ENCODE measurements at places on chromosomes 12 and 14. TPM values are rescaled to one million over a fixed set of nuclear protein-coding genes. Genes with fewer than 3 reads are reported as not detected.
A peak's percentile ranks its signal among the peaks of the same experiment; 100 is the strongest.

The KIF26A gene
- total RNA-seq: 1.1 TPM

DNA sequence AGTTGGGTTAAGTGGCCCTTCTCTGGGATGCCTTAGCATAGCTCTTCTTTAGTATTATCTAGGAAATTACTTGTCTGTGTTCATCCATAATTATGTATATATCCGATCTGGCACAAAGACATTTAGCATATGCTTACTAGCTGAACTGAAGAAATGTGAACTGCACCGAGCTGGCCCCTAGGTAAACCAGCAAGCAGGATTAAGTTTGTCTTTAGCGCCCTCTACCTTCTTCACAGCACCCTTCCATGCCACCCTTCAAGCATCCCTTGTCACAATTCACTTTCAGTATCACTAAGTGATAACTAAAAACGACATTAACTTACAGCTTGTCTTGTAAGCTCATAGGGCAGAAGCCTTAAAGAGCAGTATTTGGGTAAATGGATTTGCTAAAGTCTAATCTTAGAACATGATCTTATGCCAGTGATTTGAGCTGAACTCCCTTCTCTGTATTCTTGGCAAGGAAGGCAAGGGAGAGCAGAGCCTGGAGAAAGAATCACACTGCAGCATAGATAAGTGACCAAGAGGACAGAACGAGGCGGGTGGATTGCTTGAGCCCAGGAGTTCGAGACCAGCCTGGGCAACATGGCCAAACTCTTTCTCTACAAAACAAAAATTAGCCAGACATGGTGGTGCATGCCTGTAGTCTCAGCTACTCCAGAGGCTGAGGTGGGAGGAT lies 2.6 kb upstream of the HAL start:
- peak; percentile 5 for DNase-seq

The USP44 gene
- total RNA-seq: 0.27 TPM

The RFX4 gene
- total RNA-seq: not detected

The TOMM20L gene
- total RNA-seq: not detected

DNA sequence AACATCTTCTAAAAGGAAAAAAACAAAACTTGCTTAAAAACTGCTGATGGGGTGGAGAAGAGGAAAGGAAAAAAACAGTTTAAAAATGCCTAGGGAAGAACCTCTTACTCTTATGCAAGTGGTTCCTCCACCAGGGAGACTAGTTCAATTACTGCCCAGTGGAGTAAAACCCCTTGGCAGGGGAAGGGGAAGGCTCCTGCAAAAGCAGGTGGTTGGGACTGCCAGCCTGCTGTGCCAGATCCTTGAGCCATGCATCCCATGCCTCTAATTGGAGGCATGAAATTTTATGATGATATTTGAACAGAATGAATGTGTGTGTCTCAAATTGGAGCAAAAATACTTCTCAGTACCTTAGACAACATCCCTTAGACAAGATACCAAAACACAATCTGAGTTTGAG lies 118.8 kb downstream of the FSCB start:
- no peak for DNase-seq

GRCh38 chr14:29759521-29760340 lies 167.9 kb downstream of the PRKD1 start:
- DNase-seq: no peak

- no peak for DNase-seq
These were observed 172.3 kb downstream of the PPM1H start for GRCh38 chr12:62762645-62763044.

DNA sequence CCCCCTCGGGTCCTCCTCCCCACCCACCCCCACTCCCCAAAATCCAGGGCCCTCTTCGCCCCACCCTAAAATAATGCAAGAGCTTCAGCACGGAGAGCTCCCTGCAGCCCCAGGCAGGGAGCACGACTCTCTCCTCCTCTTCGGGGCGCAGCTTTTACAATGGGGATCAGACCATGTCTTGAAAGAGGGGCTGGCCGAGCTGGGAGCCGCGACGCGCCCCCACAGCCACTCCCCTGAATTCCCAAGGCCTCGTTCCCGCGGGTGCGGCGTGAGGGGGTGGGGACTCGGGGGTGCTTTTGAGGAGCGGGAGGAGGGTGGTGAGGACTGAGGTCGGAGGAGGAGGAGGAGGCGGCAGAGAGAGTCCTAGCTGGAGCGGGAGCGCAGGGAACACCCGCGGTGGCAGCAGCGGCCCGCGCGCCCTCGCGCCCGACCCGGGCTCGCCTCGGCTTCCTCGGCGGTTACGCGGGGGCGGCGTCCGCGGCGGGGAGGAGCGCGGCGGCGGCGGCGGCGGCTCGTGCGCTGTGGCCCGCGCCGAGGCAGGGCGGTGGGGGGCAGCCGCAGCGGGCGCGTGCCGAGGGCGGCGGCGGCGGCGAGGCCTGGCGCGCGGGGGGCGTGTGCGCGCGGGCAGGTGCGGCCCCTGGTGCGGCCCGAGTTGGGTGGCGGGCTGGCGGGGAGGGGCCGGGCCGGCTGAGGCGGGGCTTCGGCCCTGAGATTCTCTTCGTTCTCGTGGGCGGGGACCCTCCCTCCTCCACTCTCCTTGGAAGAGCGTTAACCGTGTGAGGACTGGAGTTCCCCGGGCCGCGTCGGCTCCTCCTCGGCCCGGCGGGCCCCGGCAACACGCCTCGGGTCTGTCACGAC lies at the start of gene ANKS1B:
ANKS1B (minus strand) TSS at position 666 of the 858 bp plus-strand sequence. CDS start 699 bp downstream, outside the sequence.
- peak; percentile 69 for DNase-seq

DNA sequence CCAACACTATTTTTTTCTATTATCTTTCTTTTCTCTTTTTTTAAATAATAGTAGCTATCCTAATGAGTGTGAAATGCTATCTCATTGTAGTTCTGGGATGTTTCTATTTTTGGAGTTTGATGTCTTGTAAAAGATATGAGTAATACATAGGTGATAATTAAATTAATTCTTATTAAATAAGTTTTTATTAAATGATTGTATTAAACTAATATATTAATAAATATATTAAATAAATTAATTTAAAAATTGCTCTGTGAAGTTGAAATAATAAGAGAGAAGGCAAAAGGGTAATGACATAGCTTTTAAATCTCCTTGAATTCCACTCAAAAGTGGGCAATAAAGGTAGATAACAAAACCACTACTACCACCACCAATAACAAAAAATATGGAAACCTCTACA lies 230.2 kb upstream of the SSTR1 start:
- DNase-seq: no peak

DNA sequence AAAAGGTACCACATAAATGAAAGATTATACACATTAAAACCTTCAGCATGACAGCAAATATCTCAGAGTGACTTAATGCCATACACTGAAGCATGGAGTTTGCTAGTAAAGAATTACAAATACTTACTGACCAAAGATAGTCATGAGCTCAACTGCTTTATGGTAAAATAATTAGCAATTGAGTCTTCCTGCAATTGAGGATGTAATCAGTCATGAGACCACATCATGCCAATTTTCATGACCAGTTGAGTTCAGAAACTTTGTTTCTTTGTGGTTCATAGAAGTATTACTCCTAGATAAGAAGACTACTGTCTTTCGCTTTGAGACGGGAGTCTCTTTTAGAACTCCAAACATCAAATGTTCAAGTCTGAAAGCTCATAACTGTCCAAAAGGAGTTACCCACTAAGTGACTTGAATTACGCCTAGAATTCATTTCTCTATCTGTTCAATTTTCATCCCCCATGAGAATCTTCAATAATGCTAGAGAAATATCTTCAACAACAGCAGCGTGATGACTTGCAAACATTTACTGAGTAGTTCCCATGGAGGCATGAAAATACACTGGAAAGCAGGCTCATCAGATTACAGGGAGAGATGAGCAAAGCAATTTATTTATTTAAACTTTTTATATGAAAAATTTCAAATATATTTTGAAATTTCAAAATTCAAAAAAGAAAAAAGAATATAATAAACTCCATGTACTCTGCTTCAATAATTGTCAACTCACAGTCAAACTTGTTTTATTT lies 120.0 kb downstream of the BTG1 start:
- DNase-seq: no peak

GRCh38 chr12:92740411-92740810 lies 37.6 kb downstream of the PLEKHG7 start:
- no peak for DNase-seq

- DNase-seq: no peak
These were observed 50.1 kb downstream of the ZC3H14 start for GRCh38 chr14:88612981-88613380.

- no peak for DNase-seq
These were observed 49.7 kb upstream of the DCD start for GRCh38 chr12:54697851-54698250.

The TAS2R46 gene
- not detected for total RNA-seq

DNA sequence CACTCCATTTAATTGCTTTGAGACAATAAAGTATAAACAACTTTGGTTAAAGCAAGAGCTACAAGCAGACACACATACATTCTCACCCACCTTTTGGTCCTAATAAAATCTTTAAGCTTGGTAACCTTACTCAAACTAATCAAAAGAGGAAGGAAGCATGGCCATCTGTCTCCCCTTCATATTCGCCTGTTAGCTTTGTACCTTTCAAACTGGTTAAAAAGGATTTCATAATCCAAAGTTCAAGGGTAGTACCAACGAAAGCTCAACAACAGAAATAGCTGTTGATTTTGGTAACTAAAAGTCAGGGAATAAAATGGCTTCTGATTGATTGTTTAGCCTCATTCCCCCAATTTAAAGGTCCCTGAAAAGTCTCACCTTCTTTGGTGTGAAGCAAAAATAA lies 456.9 kb downstream of the BCAT1 start:
- no peak for DNase-seq

- no peak for DNase-seq
These were observed 153.8 kb downstream of the PELI2 start for GRCh38 chr14:56271970-56272369.

GRCh38 chr14:73295198-73295796 lies 58.0 kb downstream of the PAPLN start:
- DNase-seq: no peak

- DNase-seq: no peak
These were observed 45.8 kb downstream of the SVOP start for GRCh38 chr12:108975024-108975593.

DNA sequence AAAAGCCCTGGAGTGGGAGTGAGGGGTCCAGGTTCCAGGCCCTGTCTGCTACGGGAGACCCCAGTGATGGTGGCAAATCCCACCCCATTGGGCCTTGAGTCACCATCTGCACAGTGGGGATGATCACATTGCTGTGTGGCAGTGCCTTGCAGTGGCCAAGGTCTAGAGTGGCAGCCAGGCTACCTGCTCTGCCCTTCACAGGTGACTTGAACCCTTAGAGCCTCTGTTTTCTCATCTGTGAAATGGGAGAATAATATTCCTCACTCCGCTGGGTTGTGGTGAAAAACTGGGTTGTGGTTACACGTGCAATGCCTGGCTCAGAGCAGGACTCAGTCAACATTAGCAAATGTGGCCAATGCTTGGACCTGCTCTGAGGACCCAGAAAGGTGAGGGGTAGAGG lies 58.2 kb downstream of the MVK start:
- DNase-seq: no peak

DNA sequence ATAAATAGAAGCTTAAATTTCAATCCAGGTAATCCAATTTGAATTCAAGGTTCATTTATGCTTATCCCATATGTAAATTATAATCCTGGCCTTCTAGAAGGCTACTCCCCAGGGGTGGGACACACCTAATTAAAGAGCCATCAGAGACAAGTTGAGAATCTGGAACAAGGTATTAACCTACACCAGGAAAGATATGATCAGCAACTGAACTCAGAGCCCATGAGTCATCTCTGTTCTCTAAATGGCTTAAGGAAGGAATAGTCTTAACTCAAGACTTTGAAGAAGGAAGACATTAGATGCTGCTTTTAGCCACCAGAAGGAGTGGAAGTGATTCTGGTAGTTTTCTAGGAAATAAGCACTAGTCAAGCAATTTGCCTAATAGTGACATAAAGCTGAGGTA lies 88.0 kb downstream of the KIF21A start:
- DNase-seq: no peak

DNA sequence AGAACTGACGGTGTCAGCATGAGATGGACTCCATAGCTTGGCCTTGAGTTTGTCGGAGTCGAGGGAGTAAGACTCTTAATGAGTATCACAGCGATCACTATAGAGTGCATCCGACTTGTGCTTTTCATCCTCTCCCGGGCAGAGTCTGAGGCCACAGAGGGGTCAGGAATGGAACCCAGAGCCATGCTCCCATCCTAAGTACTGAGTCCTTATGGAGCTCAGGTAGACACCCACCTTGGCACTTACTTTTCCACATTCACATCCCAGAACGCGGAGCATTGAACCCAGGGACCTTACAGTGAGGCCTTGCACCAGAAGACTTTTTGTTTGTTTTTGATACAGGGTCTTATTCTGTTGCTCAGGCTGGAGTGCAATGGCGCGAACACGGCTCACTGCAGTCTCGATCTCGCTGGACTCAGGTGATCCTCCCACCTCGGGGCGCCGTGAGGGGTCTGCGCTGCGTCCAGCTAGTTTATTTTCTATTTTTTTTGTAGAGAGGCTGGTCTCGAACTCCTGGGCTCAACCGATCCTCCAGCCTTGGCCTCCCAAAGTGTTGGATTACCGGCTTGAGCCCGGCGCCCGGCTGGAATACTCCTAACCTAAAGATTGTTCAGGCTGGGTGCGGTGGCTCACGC lies 719 bp upstream of the SRSF9 start:
- DNase-seq: no peak

The LGR5 gene
- not detected for total RNA-seq

DNA sequence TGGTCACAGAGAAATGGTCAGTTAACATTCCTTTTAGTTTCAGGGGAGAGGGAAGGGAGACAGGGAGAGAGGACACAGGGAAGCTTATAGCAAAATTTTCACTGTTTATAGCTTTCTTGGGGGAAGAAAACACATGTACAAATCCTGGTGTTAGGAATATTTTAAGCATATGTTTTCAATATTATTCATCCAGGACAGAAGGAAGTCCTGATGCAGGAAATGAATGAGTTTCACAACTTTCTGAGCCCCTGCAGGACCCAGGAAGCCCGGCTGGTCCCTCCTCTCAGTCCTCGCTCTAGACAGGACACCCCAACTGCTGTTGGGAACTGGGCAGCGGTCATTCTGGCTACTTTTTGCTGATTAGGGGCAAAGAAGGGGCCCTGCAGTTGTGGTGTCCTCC lies 71.1 kb upstream of the ZDHHC17 start:
- no peak for DNase-seq

The STON2 gene
- total RNA-seq: not detected

DNA sequence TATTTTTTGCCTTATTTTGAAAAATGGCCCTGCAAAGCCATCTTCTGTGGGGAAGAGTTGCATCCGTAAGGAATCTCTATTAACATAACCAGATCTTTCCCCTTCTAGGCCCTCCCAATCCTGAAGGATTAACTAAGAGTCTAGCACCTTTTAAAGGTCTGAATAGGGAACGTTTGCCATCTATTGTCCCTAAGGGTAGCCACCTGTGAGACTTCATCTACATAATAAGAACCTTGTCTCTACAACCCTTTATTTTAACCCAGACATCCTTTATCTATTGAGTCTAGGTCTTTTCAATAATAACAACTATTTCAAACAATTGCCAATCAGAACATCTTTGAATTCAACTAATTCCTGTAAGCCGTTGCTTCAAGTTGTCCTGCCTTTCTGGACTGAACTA lies 4.4 kb downstream of the EDDM3B start:
- DNase-seq: no peak

The NEUROD4 gene
- total RNA-seq: not detected

Measured in MG63 (cell line).